ENCODE measurements at places on chromosomes 3 and 15.

DNA sequence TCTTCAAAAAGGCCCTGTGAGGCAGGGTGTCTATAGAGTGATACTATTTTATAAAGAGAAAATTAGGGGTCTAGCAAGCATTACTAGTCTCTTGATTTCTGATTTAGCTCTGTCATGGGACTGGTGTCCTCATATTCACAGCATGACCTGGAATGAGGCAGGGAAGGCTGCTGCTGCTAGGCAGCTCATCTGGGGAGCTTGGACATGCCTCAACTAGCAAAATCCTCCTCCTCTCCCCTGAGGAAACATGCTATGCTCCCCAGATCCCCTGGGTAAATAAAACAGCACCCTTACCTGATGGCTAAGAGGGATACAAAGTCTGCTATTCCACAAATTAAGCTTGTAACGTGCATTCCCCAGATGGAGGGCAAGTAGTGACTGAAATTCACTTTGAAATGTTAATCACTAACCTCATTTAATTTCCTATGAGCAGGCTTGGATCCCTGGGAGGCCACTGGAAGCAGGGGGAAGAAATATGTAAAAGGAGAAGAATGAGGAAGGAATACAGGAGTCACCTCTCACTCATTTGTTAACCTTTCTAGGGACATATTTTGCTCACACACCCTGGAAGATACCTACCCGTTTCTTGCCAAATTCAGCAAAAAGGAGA is 709.4 kb downstream of the SQOR start:
- DNase-seq: no peak
- peaks cover 4% of the 10 kb centered on the region for H3K4me1 ChIP-seq
- no peak overlapping the region for H3K27ac ChIP-seq
- no peaks in the 10 kb centered on the region for H3K36me3 ChIP-seq

GRCh38 chr3:124383051-124383450 is 347.2 kb upstream of the UMPS start:
- no peak for DNase-seq
- no peaks in the 10 kb centered on the region for H3K27me3 ChIP-seq
- no peak overlapping the region for H3K4me3 ChIP-seq
- H3K36me3 ChIP-seq: no peaks in the 10 kb centered on the region

DNA sequence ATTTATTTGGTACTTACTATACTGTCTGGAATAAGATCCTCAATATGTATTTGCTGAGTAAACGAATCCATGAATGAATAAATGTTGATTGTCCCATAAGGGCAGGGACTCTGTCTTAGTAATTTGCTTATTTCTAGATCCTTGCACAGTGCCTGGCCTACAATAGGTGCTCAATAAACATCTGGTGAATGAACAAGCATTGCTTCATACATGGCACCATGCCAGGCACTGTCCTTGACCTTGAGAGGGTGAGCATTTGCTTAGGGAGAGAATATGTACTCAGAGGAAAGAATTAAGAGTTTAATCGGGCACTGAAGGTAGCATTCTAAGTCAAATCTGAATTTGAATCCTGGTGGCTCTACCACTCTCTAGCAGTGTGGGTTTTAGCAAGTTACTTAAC is 282.1 kb downstream of the THSD4 start:
- no peak overlapping the region for H3K4me3 ChIP-seq
- no peaks in the 10 kb centered on the region for H3K27me3 ChIP-seq
- H3K36me3 ChIP-seq: no peaks in the 10 kb centered on the region
- peaks cover 3% of the 10 kb centered on the region for H3K4me1 ChIP-seq
- no peak overlapping the region for H3K27ac ChIP-seq

- no peaks in the 10 kb centered on the region for H3K36me3 ChIP-seq
- DNase-seq: no peak
- 0 out of 2 replicates have a peak overlapping the region, but pooled peaks have one; percentile 62 for H3K27ac ChIP-seq
- H3K4me1 ChIP-seq: peaks cover 7% of the 10 kb centered on the region
- peak overlapping the region; percentile 71 for H3K4me3 ChIP-seq
- no peaks in the 10 kb centered on the region for H3K27me3 ChIP-seq
These were observed 32.0 kb upstream of the TCF12 start for GRCh38 chr15:56886363-56886931.

GRCh38 chr3:44326019-44326418 is 12.5 kb upstream of the TCAIM start:
- no peak for DNase-seq
- no peak overlapping the region for H3K4me3 ChIP-seq
- no peaks in the 10 kb centered on the region for H3K36me3 ChIP-seq
- H3K4me1 ChIP-seq: no peaks in the 10 kb centered on the region

- H3K4me3 ChIP-seq: no peak overlapping the region
- H3K4me1 ChIP-seq: no peaks in the 10 kb centered on the region
- H3K36me3 ChIP-seq: no peaks in the 10 kb centered on the region
- no peak for DNase-seq
- no peak overlapping the region for H3K27ac ChIP-seq
These were observed 372.1 kb downstream of the ROBO2 start for GRCh38 chr3:77412021-77412438.

- H3K4me3 ChIP-seq: no peak overlapping the region
- no peaks in the 10 kb centered on the region for H3K36me3 ChIP-seq
- H3K27me3 ChIP-seq: no peaks in the 10 kb centered on the region
- no peak overlapping the region for H3K27ac ChIP-seq
These were observed 91.2 kb downstream of the SEMA5B start for GRCh38 chr3:122936335-122936734.

DNA sequence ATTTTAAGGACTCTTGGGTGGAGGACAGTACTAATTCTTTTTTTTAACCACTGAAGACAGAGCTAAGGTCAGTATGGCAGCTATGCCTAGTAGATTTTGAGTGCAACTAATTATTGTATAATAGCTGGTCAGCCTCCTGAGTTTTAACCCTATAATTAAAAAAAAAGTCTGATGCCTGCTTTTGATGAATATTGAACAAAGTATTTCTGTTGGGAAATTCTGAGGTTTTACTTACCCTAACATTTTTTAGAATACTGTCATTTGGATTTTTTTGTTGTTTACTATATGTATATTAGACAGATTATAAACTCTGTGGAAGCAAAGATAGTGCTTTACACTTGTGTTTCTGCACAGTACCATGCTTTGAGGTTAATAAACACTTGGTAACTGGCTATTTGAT is 20.8 kb downstream of the TCF12 start:
- H3K27ac ChIP-seq: no peak overlapping the region
- no peak overlapping the region for H3K4me3 ChIP-seq
- H3K27me3 ChIP-seq: no peaks in the 10 kb centered on the region
- no peak for DNase-seq
- 0 out of 2 replicates have a peak, but pooled peaks cover 2% of the 10 kb centered on the region for H3K4me1 ChIP-seq

Measured in H1 (cell line).